G401 (cell line): ENCODE measurements at places on chromosomes 13 and 19.

- DNase-seq: no peak
Measured at GRCh38 chr19:6572217-6572616, 18.7 kb downstream of the CD70 start.

DNA sequence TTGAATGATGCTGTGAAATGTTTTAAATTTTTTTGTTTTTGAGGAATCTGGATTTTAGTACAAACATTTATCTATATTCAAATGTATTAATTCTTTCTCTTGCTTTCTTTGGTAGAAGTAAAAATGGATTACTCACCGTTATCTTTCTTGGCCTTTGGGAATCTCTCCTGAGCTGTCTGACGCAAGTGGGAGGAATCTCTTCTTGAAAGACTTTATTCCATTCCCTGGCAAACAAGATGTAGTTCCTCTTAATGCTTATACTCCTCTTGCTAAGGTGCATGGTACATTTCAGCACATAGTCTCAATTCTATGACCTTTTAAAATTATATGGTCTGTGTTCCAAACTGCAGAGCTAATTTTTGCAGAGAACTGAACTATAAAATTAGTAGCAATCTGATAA is 246.2 kb upstream of the SLC10A2 start:
- DNase-seq: no peak

DNA sequence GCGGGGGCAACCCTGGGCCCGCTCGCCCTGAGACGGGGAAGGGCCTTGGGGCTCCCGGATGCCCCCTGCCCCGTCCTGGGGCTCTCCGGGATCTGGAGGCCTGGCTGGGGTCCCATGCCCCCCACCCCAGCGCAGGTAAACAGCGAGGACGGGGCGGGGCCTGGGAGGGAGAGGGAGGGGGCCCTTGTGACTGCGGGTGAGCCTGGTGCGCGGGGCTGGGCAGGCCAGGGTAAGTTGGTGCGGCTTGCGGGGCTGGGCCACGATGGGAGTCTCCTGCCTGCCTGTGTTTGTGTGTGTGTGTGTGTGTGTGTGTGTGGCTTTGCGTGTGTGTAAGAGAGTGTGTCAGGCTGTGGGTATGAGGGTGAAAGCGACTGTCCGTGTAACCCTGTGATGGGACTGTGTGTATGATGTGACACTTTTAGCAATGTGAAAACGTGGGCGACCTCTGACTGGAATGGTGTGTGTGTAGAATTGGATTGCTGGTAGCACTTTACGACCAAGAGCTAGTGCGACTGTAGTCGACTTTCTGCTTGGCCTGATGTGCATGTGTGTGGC is 426 bp downstream of the KLC3 start:
- DNase-seq: no peak

GRCh38 chr19:42134535-42135070 is 2.4 kb upstream of the POU2F2 start:
- DNase-seq: no peak

DNA sequence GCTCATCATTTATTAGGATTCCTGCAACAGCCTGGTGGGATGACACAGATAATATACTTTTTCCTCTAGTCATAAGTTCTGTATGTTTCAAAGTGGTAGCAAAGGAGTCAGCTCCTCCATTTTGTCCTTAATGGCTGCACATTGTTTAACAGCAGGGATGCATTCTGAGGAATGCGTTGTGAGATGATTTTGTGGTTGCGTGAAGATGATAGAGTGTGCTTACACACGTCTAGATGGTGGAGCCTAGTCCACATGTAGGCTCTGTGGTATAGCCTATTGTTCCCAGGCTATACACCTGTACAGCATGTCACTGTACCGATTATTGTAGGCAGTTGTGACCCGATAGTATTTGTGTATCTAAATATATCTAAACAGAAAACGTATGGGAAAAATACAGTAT is 4.6 kb downstream of the SMARCA4 start:
- no peak for DNase-seq

GRCh38 chr19:10695401-10696398 is 5.5 kb upstream of the QTRT1 start:
- peak; percentile 96 for DNase-seq

GRCh38 chr19:30087381-30088138 is 145.5 kb downstream of the URI1 start:
- DNase-seq: no peak

DNA sequence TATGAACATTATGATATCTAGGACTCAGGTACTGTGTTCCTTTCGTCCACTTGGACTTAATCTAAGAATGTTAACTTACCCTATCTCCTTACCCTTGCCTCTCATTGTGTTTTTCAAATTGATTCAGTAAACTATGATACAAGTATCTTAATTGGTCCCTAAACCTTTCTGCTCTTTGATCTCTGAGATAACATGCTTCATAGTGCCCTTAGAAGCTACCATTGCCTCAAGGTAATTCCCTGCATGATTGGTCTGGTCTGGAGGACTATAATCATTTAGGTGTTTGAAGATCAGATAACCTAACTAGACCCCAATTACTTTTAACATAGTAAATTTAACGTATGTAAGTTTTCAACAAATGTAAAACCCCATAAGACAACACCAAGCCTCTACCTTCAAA is 169.9 kb upstream of the NBEA start:
- no peak for DNase-seq

- no peak for DNase-seq
Measured at GRCh38 chr13:49956131-49956530, 20.0 kb upstream of the SPRYD7 start.

DNA sequence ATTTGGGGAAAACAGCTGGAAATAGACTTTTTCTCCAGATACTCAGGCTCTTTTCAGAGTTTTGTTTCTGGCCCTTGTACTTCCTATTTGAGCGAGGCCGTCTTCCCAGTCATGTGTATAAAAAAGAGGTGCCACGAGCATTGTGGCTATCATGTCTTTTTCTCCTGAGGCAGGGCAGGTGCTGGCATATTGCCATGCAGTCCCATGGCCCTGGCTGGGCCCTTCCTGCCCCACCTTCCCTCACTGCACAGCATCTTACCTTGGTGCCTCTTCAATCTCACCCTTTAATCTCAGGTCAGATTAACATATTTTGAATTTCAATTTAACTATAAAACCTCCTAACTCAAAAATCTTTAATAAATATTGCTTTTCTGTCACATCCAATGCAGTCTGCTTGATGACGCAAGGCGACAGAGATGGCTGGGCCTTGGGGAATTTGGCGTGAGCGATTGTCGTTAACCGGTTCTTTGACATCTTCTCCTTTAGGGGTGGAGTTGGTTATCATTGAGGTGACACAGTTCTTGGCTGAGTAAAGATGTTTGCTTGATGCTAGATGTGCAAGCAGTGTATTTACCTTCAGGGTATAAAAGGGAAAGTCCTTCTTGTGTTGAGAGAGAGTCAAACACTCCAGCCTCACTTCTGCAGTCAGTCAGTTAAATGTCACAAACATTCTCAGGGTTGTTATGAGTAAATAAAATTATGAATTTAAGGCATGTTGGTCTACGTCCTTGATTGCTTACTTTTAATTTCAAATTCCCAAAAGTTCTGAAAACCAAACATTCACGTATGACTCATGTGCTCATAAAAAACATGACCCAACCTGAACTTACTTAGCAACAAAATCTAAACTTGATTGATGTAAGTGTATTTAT is 289.9 kb downstream of the MYO16 start:
- DNase-seq: no peak

GRCh38 chr19:19750842-19751790 is 18.2 kb upstream of the ZNF14 start:
- DNase-seq: no peak

DNA sequence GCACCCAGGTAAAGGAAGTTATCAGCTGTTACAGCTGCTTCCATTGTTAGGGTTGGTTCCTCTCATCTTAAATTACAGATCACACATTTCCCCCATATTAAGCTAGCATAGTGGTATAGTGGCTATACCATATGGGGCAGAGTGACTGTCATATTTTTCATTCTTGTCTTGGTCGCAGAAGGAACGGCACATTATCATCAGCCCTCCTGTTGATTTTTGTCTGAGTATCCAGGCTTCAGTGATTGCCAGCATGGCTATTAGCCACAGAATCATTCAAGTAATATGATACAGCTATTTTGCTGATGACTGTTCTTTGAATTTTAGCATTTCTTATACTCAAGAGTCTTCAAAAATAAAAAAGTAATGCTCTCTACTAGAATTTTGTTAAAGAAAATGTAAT is 240.9 kb downstream of the LIG4 start:
- DNase-seq: no peak

DNA sequence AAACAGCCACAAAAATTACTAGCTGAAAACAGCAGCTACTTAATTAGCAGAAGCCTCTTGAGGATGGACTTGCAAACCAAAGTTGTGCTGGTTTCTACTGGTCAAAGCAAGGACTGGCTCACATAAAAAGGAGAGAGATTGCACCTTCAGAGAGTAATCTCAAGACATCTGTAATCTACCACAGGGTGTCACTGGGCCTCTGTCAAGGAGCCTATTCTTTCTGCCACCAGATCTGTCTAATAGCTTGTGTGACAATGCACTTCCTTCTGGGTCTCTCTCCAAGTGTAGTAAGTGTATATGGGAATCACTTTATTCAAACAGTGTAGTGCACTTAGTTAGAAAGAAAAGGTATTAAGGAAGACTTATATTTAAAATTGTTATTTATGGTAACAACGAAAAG is 24.4 kb upstream of the ZNF561 start:
- peak; percentile 1 for DNase-seq

DNA sequence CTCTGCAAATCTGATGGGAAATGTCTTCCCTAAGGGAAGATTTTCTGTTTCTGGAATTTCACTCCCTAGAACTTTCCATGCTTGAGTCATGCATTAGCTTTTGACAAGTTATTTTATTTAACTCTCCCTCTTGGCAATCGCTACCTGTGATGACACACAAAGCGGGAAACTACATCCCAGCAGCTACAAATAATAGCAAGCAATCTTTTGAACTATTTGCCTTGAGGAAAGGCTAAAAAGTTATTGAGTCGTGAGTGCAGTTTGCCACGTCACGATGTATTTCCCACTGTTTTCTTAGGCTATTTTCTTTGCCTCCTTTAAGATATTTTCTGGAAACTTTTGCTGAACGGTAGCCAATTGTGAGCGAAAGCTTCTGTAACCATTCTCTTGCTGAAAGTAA is 353.3 kb upstream of the HTR2A start:
- DNase-seq: no peak

DNA sequence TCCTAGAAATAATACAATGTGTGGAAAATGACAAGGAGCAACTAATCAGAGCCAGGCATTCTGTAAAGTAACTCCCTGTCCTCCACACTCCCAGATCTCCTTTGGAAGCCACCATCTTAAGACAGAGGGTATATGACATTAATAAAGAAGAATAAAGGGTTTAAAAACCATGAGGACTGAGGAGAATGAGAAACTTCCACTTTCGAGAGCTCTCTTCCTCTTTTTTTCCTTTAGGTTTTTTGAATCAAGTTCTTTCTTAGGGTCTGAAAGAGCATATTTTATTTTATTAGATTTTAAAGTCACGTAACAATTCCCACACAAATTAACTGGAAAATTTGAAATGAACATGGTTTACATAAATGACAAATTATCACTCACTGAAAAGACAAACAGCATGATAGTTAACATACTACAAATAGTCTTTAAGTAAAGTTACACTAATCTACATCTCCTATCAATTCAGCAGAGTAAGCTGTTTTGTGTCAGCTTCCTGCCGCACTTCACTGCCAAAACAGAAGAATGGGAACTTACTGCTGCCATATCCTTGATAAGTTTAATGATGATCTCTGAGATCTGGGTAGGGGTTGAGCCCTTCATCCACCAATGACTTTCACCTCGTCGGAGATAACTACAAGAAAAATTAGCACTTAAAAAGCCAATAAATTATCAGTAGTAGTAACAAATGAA is 38.6 kb upstream of the FBXL3 start:
- DNase-seq: no peak

- DNase-seq: no peak
Measured at GRCh38 chr13:54614726-54615125, 1586.1 kb downstream of the OLFM4 start.

DNA sequence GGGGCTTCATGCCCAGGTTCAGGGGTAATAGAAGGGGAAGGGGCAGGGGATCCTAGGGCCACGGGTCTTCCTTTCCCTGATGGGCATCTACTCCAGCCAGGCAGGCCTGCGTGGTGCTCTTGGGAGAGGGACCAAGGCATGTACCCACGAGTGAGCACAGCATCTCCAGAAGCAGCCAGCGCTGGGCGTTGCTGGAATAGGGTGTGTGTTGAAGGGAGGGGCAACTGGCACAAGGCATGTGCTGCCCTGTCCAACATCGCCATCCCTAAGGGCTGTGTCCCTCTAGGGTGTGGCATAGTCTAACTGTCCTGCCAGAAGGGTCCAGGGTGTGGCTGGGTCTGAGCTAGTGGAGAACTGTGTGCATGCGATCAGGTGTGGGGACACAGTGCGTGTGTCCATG is 2.9 kb downstream of the NOTCH3 start:
- DNase-seq: no peak

- no peak for DNase-seq
Measured at GRCh38 chr13:114019367-114019766, 45.5 kb upstream of the C13orf46 start.

GRCh38 chr13:99425485-99426341 is 75.6 kb upstream of the TM9SF2 start:
- no peak for DNase-seq

- DNase-seq: peak; percentile 83
Measured at GRCh38 chr13:77697217-77698103, at the start of gene SLAIN1. TSS of gene SLAIN1 (plus strand) at chr13:77697687. CDS start at chr13:77697914, 227 bp downstream.

DNA sequence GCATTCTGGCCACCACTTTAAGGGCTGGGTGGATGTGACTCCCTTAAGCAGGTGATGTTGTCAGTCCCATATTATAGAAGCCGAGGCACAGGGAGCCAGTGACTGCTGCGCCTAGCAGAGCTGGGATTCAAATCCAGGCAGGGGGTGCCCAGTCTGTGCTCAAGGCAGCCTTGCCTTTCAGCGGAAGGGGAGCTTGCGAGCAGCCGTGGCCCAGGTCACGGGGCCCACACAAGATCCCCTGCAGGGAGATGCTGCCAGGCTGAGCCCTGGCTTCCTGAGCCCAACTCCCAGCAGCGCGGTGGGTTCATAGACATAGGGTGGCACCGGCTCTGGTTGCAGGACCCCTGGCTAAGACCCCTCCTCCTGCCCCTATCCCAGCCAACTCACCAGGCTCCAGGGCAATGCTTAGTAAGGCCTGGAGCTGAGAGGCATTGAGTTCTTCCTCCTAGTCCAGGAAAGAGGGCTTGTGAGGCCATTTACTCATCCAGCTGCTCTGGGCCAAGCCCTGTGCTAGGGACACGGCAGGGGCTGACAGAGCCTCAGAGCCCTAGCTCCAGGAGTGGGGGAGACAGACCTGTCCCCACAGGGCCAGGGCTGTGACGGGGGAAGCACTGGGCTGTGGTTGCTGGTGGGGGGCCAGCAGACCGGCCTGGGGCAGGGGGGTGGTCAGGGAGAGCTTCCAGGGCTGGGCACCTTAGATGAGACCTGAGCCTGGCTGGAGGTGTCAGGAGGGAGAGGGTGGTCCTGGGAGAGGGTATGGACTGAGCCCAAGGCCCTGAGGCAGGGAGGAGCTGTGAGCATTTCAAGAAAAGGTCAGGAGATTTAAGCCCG is 9.6 kb downstream of the CAPN12 start:
- DNase-seq: no peak

DNA sequence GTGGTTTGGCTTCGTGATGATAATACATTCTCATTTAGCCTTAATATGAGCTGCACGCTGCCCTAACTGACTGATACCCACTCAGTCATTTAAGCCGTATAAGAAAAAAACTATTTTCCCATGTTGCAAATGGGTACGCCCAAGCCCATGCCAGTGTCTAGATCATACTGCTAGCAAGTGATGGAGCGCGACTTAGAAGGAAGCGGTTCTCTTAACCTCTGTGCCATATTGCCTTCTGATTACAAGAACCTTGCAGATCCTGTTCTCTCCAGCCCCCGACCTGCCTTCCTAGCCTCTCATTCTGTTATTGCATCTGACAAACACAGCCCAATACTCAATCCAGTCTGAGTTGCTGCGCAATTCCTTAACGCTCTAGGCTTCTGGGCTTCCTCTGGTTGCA is 603 bp downstream of the GPALPP1 start:
- no peak for DNase-seq
